NCI-H345 (cell line): ENCODE measurements at places on chromosomes 6 and 20.

GRCh38 chr6:161584621-161585340, 310.9 kb upstream of the AGPAT4 start:
- DNase-seq = no peak

GRCh38 chr6:111838749-111839484, 34.3 kb downstream of the FYN start:
- no peak for DNase-seq

DNA sequence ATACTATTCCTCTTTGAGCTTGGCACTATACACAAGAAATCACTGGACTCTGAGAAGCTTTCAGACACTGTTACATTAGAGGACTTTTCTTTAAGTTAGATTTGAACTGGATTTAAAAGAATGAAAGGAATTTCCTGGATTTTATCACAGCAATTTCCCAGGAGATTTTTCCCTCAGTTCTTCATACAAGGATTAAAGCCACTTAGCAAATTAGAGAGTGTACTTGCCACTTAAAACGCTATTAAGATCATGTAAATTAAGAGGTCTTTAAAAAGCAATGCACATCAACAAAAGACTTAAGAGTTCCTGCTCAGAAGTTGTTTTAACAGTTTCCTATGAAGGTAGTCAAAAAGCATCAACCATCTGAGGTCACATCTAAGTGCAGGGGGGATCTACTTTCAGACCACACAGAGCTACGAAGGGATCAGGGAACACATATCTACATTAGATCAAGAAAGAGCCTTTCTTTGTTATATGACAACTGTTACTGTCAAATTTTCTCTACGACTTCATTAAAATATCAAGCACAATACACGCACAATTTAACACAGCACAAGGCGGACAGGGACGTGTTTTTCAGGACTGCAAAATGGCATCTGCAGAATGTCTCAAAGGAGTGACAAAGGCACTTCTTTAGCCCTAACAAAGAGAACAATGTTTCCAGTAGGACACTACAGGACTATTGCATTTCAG, 65.8 kb downstream of the EPB41L2 start:
- no peak for DNase-seq

- DNase-seq = no peak
These were observed at the start of gene HSPA12B for GRCh38 chr20:3732327-3733118. TSS of gene HSPA12B (plus strand) at chr20:3732685. CDS start at chr20:3738675, 5,990 bp downstream.

DNA sequence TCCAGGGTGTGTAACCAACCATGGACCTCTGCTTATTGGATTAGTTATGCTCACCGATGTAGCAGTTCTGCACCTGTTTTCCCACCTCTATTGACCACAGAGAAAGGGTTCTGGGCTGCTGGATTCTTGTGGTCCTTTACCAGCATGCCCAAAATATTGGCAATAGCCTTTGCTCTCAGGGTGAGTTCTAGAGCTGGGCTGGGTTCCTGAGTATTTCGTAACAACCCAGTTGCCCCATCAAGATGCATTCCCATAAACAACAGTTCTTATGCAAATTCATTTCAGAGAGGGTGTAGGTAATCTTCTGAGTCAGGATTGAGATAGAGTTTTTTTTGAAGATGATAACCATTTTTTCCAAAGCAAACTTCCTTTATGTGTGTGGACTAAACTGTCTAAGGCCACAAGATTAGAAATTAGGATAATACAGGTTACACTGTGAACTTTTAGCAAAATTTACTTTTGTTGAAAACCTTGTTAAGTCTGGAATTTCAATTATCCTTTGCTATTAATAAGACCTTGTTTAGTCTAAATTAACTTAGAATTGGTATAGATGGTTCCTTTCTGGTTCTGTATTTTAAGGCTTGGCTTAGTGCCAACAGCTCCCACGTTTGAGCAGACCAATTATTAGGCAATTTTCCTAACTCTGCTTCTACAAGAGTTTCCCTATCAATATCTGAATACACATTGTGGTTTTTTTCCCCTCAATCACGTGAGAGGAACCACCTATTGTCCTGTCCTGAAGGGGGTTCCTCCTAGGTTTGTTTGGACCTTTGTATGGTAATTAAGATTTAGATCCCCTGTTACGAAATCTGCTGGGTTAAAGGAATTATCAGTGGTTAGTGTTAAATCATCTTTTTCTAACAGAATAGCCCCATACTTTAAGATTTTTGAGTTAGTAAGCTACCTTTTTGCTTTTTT, 46.1 kb downstream of the TBX18 start:
- no peak for DNase-seq
